WTC11 (cell line): ENCODE measurements at places on chromosomes 2 and 18.

- peaks cover 2% of the 10 kb centered on the region; the same call in 1 of the 2 replicates for H3K36me3 ChIP-seq
- H3K27ac ChIP-seq, result no peak overlapping the region
- H3K4me3 ChIP-seq, result no peak overlapping the region
- DNase-seq, result no peak
These were observed 92.5 kb upstream of the CRACDL start for GRCh38 chr2:99028558-99028957.

- no peaks in the 10 kb centered on the region for H3K4me1 ChIP-seq
- H3K27ac ChIP-seq, result no peak overlapping the region
- H3K36me3 ChIP-seq, result no peaks in the 10 kb centered on the region
- no peak for DNase-seq
These were observed 87.4 kb downstream of the RNF144A start for GRCh38 chr2:7004636-7005035.

DNA sequence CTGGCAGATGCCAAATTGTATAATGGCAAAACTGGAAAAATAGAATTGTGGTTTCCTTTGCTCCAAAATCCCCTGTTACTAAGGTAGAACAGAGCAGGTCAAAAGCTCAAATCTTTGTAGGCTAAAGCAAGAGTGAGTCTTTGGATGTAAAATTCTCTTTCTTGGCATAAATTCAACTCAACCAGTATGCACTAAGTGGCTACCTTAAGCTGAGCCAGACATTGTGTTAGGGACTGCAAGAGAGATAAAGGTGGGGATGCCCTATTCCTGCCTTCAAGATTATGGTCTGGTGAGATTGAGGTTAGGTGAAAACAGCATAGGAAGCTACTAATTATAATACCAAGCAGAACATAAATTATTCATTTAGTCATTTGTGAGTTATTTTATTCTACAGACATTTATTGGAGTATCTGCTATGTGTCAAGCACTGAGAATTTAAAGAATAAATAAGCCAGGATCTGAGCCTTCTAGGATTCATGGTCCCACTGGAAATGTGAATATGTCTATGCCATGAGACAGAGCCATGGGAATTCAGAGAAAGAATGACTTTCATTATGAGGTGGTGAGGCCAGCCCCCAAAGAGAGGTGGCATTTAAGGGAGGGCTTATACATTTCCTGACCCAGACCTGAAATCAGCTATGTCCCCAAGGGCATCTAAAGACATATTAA, 198.0 kb upstream of the NCKAP5 start:
- H3K36me3 ChIP-seq, result peaks cover 6% of the 10 kb centered on the region
- no peaks in the 10 kb centered on the region for H3K27me3 ChIP-seq
- H3K4me3 ChIP-seq, result no peak overlapping the region
- peaks cover 8% of the 10 kb centered on the region for H3K4me1 ChIP-seq
- no peak overlapping the region for H3K27ac ChIP-seq
- DNase-seq, result no peak

GRCh38 chr2:22843919-22844537, 541.0 kb upstream of the KLHL29 start:
- H3K4me3 ChIP-seq, result no peak overlapping the region
- no peaks in the 10 kb centered on the region for H3K27me3 ChIP-seq
- no peaks in the 10 kb centered on the region for H3K36me3 ChIP-seq
- no peak for DNase-seq
- H3K4me1 ChIP-seq, result no peaks in the 10 kb centered on the region
- no peak overlapping the region for H3K27ac ChIP-seq

DNA sequence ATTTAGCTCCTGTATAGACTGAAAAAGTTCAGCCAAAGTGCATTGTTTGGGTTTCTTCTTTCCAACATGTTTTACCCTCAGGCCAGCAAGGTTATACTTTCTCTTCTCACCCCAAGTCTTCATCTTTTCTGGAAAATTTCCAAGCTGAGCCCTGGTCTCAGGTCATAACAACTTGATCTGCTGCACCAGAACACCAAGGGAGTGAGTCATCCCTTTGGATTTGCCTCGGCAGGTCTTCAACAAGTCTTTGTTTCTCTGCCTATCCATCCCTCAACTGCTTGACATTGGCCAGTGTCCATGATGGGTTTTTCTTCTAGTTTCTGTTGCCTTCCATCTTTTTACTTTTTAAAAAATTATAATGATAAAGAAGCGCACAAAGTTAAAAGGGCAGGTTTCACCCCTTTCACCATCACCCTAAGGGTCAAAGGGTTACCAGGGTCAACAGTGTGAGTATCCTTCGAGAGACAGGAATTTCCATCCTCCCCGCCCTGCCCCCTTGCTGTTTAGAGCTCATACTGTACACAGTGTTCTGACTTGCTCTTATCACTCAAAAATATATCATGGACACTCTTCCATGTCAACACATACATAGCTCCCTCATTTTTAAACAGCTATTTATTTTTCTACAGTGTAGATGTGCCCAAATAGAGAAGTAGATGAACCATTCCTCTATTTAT, 5.7 kb upstream of the SPATS2L start:
- no peak overlapping the region for H3K27ac ChIP-seq
- H3K36me3 ChIP-seq, result no peaks in the 10 kb centered on the region
- DNase-seq, result no peak
- H3K27me3 ChIP-seq, result no peaks in the 10 kb centered on the region
- H3K4me1 ChIP-seq, result peaks cover 26% of the 10 kb centered on the region
